Mammary epithelial cell (primary cell): ENCODE measurements at places on chromosomes 2 and 18. TPM values are rescaled to one million over a fixed set of nuclear protein-coding genes. Genes with fewer than 3 reads are reported as not detected.

Gene RND3
- 178 and 446 TPM in 2 replicates for total RNA-seq

Gene SCN1A
- 0.50 TPM for total RNA-seq

Gene PIEZO2
- not detected in 2 replicates for total RNA-seq

Gene MOGAT1
- not detected in 2 replicates for total RNA-seq

Gene LINC00305
- not detected for total RNA-seq

Gene UGT1A4
- 0.14 and 0.53 TPM in 2 replicates for total RNA-seq

Gene TUBB8B
- total RNA-seq = 0.27 and 0.68 TPM in 2 replicates

Gene CPO
- total RNA-seq = not detected in 2 replicates

Gene NTSR2
- not detected for total RNA-seq

Gene CCDC74A
- 4.4 and 5.4 TPM in 2 replicates for total RNA-seq

Gene ANKRD30B
- total RNA-seq = not detected in 2 replicates

Gene DLGAP1
- 1.7 TPM for total RNA-seq

Gene TRIP12
- total RNA-seq = 235 TPM

Gene MERTK
- 0.19 and 0.48 TPM in 2 replicates for total RNA-seq

Gene CFAP65
- total RNA-seq = 0.50 TPM

Gene PXDN
- total RNA-seq = 67.6 and 99.8 TPM in 2 replicates

Gene KCNS3
- 8.0 TPM for total RNA-seq

Gene MC4R
- total RNA-seq = not detected

Gene VWC2L
- total RNA-seq = not detected

Gene TCF7L1
- 19.5 and 26.4 TPM in 2 replicates for total RNA-seq

Gene DYSF
- 18.3 and 28.9 TPM in 2 replicates for total RNA-seq

Gene CDK15
- total RNA-seq = 3.5 and 6.1 TPM in 2 replicates

Gene PID1
- total RNA-seq = 0.52 and 0.53 TPM in 2 replicates

Gene COPS8
- 102 TPM for total RNA-seq

Gene PARD3B
- total RNA-seq = 6.5 TPM
